Nucleus accumbens (tissue), 56 donors: ENCODE measurements at places on chromosomes 1 and 21.
A peak's percentile ranks its signal among the peaks of the same experiment; 100 is the strongest.

- DNase-seq, result no peak
These were observed 14.3 kb upstream of the EDN2 start for GRCh38 chr1:41498804-41499203.

DNA sequence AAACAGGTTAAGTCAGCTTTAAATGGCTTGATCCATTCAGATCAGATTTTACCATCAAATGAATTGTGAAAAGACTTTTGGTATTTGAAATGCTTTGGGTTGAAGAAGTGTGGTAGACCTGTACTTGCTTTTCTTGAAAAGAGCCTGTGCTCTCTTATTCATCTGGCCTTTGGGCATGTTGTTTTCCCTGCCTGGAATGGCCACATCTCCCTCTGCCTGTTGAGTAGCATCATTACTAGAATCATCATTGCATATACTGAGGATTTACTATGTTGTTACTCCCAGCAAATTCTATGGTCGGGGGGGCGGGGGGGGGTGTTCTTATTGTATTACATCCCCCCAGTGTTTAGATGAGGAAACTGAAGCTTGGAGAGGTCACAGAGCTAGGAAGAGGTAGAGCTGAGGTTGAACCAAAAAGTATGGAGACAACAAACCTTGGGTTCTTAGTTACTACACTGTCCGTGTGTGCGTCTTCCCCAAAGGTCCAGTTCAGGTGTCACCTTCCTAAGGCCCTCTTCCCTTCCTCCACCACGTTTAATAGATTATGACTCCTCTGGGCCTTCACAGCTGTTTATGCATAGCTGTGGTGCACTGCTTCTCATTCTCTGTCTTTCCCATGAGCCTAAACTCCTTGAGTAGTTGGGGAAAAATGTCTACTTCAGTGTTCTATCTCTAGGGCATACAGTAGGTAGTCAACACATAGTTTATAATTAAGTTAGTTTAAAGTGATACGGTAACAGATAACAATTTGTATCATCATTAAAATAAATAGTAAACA, 246.4 kb upstream of the HOOK1 start:
- DNase-seq, result no peak

GRCh38 chr1:115077984-115078330, 11.3 kb downstream of the TSPAN2 start:
- no peak for DNase-seq

DNA sequence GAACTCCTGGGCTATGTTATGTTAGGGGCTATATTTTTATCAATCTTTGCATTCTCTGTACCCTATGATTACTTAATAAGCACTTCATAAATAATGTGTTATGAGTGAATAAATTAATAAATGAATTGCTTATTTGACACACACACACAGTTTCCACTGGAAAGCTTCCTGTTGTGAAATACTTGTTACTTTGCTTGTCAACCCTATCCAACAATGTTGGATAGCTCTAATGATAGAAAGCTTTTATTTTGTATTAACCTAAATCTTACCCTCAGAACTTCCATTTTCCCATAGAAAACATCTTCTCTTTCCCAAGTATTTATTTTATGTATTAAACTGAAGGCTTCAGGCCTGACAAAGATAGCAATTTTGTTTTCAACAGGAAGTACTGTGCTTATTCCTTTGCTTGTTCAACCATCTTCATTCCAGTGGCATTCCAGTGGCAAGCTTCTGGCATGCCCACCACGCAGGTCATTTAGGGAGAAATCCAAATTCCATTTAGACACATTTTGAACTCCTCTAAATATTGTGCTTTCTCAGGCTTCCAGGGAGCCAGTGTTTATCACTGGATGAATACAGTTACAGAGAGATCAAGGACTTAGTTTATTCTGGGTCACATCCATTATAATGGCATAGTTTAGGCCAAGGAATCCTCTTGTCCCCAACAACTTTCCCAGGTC, 134.4 kb downstream of the TGFB2 start:
- no peak for DNase-seq

- DNase-seq, result no peak
These were observed 43.3 kb upstream of the PRDX6 start for GRCh38 chr1:173433751-173434326.

GRCh38 chr21:46188226-46189212, 4.3 kb upstream of the SPATC1L start:
- DNase-seq, result no peak

GRCh38 chr1:209661071-209661470, 8.8 kb upstream of the LAMB3 start:
- DNase-seq, result no peak

GRCh38 chr1:194300340-194300739, 1113.9 kb upstream of the B3GALT2 start:
- DNase-seq, result no peak

GRCh38 chr1:150876119-150876454, 312 bp downstream of the ARNT start:
- DNase-seq, result no peak

- DNase-seq, result no peak
These were observed 24.7 kb upstream of the PEF1 start for GRCh38 chr1:31669433-31669785.

DNA sequence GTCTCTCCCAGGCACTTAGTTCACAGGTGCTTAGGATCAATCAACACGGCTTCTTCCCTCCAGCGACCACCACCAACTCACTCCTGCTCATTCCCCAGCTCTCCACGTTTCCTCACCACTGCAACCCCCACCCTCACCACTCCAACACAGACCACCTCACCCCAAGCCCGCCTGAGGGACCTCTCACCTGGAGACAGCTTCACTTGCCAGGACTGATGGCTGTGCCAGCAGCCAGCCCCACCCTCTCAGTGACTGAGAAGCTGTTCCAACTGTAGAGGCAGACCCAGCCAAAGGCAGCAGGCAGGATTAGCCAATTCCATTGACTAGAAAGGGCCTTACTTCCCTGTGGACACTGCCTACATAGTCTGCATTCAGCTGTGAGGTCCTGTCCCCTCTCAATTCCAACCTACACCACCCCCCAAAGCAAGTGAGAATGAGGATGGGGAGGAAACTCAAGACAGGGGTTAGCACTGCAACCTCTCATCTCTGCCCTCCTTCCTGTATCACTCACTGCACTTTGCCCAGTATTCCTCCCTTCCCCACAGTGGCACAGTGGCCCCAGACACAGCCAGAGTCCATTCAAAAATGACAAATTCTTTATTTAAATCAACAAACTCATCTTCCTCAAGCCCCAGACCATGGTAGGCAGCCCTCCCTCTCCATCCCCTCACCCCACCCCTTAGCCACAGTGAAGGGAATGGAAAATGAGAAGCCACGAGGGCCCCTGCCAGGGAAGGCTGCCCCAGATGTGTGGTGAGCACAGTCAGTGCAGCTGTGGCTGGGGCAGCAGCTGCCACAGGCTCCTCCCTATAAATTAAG, 7.6 kb downstream of the TAGLN2 start:
- DNase-seq, result peak; percentile 16

GRCh38 chr1:200528858-200529606, 91.5 kb downstream of the KIF14 start:
- no peak for DNase-seq

DNA sequence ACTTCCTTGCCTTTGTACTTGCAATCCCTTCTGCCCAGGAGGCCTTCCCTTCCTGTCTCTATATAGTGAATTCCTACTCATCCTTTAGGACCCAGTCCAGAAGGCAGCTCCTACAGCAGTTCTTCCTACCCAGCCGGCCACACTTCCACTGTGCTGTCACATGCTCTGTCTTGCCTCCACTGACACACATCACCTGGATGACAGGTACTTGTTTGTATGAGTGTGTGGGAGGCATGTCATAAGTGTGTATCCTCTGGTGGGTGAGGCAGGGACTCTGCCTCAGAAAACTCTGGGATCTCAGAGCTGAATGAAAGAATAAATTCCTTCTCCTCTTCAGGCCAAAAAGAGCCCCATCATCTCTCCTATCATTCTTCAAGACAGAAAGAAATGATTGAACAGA, 5.1 kb upstream of the OSCP1 start:
- no peak for DNase-seq

GRCh38 chr1:78168306-78168705, 122.5 kb downstream of the GIPC2 start:
- no peak for DNase-seq

DNA sequence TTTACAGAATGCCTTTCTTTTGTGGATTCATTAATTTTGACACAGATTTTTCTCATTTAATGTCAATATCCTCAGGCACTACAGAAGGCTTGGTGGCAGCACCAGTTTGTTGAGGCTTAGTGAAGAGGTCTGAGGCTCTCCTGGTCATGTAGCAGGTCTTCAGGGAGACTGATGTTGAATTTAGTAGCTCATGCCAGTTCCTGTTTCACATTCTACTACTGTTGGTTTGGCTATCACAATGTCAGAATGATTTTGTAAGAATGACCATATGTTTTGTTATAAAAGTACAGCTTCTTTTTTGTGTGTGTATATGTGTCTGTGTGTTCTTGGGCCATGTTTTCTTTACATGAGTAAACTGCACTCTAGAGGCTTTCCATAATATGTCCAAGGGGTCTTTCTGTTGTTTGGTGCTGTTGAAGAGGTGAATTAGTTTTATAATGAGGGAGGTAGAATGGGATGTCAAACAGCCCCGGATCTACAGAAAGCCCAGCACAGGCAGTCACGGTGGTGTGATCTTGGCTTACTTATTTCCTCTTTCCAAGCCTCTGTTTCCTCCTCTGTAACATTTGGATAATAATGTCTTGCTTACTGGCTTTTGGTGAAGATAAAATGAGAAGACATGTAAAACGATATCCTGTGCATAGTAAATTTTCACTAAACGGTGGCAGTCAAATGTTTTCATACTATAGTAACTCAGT, 32.0 kb downstream of the C1orf21 start:
- no peak for DNase-seq

DNA sequence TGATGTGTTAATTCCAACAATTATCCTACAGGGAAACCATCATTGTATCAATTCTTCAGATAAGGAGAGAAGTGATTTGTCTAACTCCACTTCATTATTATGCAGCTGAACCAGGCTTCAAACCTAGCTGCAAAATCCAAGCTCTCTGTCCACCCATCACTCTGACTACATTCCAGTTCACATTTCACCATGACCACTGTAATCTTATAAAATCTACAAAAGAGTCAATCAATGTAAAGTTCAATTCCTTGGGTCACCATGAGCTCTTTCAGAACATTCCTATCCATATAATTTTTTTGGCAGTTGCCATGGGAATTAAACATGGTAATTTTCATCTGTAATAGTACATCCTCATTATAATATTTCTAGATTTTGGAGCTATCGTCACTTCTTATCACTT, 100.9 kb downstream of the PLPPR5 start:
- DNase-seq, result no peak

DNA sequence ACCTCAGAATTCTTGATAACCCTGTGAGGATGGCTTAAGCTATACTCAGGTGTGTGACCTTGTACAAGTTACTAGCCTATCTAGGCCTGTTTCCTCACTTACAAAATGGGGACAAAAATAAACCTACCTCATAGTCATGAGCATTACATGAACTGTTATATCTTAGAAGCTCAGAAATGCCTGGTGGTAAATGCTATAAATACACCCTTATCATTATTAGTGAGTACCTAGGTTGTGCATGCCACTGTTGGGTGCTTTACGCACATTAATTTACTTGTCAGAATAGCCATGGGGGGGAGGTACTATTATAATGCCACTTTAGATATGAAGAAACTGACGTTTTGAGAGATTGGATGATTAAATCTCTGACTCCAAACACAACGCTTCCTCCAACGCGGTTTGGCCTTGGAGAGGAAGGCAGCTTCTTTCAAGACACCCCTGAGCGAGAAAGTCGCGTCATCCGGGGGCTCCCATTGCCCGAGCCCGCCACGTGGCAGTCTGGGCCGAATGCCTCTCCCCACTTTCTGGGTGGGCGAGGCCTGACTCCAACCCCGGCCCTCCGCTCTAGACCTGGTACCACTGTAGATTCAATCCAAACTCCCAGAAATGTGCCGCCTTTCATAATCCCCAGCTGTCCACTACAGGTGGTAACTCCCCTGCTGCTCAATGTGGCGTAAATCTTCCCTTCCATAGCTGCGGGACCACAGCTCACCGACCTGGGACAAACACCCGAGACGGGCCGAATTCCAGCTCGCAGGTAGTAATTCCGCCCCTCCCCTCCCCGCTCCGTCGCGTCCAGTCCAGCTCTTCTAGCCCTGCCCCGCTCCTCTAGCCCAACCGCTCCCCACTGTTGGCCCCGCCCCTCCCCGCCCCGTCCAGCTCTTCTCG, 771 bp upstream of the RAD54L start:
- DNase-seq, result peak; percentile 44
